T-helper 2 cell treated with Interferon-gamma antibody and Interleukin-4, amounts not matched to agents 5 μg/mL and 100 μg/mL, for 36 hours (primary cell): ENCODE measurements at places on chromosomes 16 and 17.

- DNase-seq: no peak
Observed at GRCh38 chr17:79290726-79291125, 216.1 kb downstream of the ENGASE start.

DNA sequence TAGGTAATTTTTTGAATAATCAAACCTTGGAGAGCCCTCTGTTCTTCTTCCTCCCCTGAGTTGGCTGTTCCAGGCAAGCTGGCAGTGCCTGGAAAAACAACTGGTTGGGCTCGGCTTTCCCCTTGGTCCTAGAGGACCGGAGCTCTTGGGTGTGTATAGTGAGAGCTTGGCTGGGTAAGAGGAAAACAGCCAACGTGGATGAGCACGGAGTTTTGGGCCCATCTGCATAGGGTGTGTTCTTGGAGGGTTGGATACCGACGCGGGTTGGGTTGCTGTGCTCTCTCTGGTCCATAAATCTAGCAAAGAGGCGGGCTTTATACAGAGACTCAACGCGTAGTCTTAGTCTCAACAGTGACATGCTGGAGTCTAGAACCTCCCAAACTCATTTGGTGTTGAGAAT is 23.2 kb downstream of the ITGB3 start:
- no peak for DNase-seq

- DNase-seq: no peak
Observed at GRCh38 chr17:3935825-3936355, 19.6 kb upstream of the P2RX1 start.

DNA sequence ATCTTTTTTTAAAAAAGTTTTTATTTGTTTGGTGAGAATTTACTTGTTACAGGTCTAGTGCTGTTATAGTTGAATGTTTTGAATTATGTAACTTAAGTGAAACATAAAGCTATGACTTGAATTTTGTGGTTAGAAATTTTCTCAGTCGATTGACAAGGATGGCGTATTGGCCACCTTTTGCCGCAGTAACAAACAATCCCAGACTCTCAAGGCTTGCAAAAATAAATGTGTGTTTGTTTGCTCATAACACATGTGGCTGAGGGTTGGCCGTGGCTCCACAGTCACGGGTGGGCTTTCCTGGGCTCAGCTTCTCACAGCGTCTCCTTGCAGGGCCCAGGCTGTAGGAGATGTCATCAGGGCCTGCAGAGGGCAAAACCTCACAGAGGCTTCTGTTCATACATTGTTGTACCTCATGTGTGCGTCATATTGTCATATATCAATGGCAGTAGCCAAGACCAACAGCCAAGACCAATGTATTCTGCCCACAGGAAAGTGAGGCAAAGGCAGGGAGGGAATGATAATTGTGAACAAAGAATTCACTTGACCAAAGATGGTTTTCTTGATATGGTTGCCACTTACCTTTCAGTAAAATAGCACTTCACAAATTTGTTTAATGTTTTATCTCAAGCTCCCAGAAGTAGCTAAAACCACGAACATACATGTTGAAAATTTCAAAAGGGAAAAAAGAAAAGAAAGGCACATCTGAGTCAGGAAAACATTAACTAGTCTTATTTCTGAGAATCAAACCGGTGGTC is 93.5 kb downstream of the WWOX start:
- DNase-seq: no peak

DNA sequence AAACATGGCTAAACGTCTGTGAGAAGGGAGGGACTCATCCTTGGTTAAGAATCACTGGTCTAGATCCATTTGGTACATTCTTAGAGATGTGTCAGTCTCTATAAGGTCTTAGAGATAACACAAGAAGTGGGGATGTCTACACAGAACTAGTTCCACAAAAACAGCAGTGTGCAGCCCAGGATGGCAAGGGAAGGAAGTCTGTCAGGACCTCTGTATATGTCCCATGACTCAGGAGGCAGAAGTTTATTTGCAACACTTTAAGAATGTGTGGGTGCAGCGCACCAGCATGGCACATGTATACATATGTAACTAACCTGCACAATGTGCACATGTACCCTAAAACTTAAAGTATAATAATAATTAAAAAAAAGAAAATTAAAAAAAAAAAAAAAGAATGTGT is 548.5 kb upstream of the SOX9 start:
- no peak for DNase-seq

- peak; percentile 88 for DNase-seq
Observed at GRCh38 chr16:3074860-3075522, 9.6 kb downstream of the IL32 start.

DNA sequence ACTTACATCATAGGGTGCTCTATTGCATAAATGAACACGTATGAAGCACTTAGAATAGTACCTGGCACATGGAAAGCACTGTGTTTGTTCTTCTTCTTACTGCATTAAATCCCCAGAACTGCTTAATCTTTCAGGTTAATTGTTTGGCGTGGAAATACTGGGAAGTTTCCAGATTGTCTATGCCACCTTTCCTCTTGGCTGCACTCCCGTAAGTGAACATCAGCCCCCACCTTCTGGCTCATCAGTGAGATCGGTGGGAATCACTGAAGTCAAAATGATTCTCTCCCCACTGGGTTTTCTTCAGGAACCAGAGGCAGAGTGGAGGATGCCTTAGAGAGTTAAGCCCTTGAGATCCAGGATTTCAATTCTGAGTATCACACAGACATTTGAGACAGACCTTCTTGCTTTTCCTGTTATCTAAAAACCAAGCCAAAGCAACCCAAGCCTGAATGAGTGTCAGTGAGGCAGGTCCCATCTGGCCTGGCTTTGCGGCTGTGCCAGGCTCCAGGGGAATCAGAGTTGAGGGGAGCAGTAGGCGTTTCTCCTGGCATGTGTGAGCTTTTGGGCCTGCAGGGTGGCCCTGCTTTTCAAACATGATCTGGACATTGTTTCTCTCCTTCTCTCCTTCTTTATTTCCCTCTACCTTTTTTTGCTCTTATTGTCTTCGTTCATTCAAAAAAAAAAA is 59.1 kb downstream of the OTOA start:
- DNase-seq: no peak

- DNase-seq: no peak
Observed at GRCh38 chr17:64161380-64162176, 31.6 kb upstream of the ERN1 start.

- no peak for DNase-seq
Observed at GRCh38 chr17:18142417-18142816, 33.9 kb downstream of the MYO15A start.

DNA sequence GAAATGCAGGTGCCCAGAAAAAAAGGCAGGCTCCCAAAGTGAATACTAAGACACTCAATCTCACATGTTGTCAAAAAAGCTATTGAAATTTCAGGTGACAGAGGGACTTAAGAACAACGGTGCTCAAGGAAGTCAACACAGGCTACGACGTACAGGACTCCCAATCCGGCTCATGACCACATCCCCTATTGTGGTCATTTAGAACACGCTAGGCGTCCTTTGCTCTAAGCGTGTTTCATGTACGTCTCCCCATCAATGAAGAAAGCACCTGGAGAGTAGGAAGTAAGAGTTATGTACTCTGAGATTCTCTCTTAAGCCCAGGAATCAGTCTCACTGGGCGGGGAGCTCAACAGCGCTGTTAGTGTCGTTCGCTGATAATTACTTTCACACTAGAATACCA is 94.1 kb downstream of the MRM3 start:
- DNase-seq: no peak

DNA sequence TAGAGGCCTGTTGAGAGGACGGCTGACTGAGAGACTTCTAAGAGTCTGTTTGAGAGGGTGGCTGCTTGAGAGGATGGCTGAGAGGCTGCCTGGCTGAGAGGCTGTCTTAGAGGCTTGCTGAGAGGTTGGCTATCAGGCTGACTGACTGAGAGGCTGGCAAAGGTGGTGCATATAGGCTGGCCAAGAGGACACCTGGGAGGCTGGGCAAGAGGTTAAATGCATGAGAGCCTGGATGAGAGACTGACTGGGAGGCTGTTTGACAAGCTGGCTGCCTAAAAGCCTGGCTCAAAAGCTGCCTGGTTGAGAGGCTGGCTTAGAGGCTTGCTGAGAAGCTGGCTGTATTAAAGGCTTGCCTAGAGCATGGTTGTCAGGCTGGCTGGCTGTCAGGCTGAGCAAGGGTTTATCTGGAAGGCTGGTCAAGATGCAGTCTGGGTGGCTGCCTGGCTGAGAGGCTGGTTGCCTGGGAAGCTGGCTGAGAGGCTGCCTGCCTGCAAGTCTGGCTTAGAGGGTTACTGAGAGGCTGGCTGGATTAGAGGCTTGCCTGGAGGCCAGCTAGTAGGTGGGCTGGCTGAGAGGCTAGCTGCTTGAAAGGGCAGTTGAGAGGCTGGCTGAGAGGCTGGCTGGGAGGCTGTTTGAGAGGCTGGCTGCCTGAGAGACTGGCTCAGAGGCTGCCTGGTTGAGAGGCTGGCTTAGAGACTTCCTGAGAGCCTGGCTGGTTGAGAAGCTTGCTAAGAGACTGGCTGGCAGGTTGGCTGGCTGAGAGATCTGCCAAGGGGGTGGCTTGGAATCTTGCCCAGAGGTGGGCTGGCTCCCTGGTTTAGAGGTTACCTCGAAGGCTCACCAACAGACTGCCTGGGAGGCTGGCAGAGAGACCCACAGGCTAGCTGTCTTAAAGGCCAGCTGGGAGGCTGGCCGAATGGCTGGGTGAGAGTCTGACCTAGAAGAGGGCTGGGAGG is 38.3 kb upstream of the ACSM2B start:
- no peak for DNase-seq

- no peak for DNase-seq
Observed at GRCh38 chr16:75385507-75386152, 47.7 kb downstream of the CFDP1 start.

- DNase-seq: no peak
Observed at GRCh38 chr17:27743281-27743885, 56.9 kb downstream of the NOS2 start.

GRCh38 chr17:56026915-56027314 is 126.4 kb upstream of the ANKFN1 start:
- no peak for DNase-seq

GRCh38 chr16:85648805-85649204 is 35.7 kb downstream of the GSE1 start:
- DNase-seq: no peak

- DNase-seq: no peak
Observed at GRCh38 chr17:73932216-73932749, 271.2 kb upstream of the RPL38 start.

DNA sequence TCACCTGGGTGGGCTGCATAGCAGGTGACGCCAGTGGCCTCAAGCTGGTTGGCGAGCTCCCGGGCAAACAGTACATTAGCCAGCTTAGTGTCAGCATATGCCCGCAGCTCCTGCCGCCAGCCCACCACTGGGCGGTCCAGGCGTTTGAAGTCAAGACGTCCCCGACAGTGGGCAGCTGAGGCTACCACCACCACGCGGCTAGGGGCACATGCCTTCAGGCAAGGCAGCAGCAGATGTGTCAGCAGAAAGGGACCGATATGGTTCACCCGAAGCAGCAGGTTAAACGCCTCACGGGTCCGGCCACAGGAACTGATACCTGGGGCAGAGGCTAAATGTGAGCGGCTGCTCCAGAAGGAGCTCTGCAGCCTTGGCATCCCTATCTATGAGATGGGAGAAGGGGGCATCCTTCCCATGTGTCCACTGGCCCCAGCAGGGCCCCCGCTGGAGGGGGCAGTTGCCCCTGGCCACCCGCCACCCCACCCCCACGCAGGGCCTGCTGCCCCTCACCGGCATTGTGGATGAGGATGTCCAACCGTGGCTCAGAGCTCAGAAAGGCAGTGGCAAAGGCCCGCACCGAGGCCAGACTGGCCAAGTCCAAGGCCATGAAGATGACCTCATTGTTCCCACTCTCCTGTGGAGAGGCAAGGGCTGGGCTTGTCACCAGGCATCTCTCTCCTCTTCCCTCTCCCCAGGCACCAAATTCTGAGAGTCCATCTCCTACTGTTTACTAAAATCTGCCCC is 1.7 kb downstream of the DHRS13 start:
- DNase-seq: no peak

DNA sequence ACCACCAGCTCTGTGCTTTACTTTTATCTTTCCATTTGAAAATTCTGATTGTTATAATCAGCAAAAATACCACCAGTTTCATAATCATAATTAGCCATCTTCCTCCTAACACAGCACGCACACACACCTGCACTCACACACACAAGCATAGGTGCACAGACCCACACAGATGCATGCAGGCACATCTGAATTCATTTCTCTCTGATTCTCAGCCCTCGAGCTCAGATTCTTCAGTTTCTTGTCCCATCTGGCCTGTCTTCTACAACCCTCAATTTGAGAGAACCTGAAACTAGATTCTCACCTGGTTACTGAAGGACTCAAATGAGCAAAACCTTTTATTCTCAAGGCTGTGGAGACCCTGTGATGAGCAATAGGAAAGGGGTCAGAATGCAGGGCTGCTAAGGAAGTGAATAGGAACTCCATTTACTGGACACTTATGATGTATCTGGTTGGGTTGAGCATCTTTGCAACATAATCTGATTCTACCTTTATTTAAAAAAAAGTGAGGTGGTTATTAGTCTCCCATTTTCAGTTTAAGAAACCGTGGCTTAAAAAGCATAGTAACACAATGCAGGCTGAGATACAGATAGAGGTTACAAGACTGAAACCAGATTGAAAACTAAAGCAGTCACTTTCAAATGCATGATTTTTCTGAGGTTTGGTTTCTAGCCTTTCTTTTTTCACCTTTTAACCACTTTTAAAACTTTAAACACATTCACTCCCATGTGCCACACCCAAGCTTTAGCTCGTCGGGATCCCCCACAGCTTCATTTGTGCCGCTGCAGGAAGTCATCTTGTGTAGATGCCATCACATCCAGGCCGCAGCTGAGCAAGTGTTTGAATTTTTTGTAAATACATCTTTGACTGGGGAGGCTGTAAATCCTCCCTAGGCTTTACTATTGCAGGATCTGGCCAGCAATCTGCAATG is 9.4 kb downstream of the KRT33A start:
- peak; percentile 20 for DNase-seq

- no peak for DNase-seq
Observed at GRCh38 chr16:19784183-19784736, 66.2 kb downstream of the IQCK start.

GRCh38 chr17:75010683-75011400 is 1.6 kb upstream of the MRPL58 start:
- DNase-seq: no peak

GRCh38 chr16:85395207-85395912 is 217.8 kb upstream of the GSE1 start:
- DNase-seq: no peak

DNA sequence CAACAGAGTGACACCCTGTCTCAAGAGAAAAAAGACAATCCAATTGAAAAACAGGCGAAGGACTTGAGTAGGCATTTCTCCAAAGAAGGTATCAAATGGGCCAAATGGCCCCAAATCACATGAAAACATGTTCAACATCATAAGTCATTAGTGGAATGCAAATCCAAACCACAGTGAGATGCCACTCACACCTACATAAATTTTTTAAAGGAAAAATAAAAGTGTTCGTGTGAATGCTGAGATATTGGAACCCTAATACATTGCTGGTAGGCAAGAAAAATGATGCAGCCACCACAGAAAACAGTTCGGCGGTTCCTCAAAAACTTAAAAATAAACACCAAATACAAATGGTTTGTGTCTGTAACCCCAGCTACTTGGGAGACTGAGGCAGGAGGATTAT is 45.2 kb downstream of the PIGL start:
- no peak for DNase-seq

- DNase-seq: peak; percentile 29
Observed at GRCh38 chr17:45852535-45853297, 8.0 kb downstream of the SPPL2C start.

GRCh38 chr17:2304931-2305330 is 1.2 kb downstream of the SRR start:
- DNase-seq: no peak

- DNase-seq: no peak
Observed at GRCh38 chr17:56521414-56522141, 71.9 kb upstream of the NOG start.
